ENCODE measurements at places on chromosomes 5 and 9.

GRCh38 chr5:131488463-131488862, 146.6 kb downstream of the RAPGEF6 start:
- DNase-seq: peak; percentile 92

DNA sequence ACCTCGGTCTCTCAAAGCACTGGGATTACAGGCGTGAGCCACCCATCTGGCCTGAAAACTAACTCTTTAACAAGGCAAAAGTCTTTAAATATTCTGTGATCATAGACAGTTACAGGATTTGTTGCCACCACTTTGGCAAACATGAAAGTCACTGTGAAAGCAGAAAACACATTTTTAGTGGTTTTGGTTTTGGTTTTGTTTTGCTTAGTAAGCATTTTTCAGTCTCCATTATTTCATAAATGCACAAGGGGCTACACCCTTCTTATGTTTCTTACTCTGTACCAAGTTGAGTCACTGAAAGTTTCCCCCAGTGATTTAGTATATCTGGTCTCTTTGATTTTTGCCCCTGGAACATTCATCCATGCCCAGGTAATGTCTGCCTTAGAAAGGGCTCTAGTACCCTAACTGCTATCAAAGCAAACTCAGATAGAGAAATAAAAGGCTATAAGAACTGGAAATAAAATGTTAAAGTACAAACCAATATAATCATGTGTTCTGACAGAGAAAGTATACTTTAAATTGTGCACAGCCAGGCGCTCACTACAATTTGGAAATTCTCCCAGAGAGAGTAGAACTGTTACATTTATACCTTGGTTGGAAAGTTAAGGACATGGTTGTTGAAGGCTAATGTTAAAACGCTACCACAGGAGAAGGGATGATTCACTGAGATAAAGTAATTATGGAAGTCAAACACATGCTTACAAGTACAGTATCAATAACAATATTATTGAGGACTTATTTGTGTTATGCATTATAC, 1022.5 kb upstream of the DMAC1 start:
- DNase-seq: no peak

DNA sequence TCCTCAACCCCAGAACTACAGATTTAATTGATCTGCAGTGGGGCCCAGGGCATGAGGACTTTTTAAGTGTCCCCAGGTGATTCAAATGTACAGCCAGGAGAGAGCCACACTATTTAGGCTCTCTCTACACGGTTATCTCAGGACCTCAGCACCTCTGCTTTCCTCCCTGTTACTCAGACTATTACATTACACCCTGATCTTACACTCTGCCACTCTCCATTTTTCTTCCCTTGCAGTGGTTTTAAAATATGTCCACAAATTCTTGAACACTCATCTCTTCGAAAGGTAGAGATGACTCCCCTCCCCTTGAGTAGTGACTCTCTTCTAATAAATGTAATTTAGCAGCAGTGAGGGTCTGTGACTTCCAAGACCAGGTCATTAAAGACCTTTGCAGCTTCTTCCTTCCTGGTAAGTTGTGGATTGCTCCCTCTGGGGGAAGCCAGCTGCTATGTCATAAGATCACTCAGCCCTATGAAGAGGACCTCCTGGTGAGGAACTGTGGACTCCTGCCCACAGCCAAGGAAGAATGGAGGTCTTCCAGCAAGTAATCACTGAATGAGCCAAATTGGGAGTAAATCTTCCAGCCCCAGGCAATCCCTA, 87.5 kb upstream of the SSBP2 start:
- peak; percentile 54 for DNase-seq

GRCh38 chr9:128185979-128186965, 5.1 kb downstream of the CIZ1 start:
- no peak for DNase-seq

- DNase-seq: no peak
These were observed 1.5 kb downstream of the SMIM32 start for GRCh38 chr5:136191304-136192014.

DNA sequence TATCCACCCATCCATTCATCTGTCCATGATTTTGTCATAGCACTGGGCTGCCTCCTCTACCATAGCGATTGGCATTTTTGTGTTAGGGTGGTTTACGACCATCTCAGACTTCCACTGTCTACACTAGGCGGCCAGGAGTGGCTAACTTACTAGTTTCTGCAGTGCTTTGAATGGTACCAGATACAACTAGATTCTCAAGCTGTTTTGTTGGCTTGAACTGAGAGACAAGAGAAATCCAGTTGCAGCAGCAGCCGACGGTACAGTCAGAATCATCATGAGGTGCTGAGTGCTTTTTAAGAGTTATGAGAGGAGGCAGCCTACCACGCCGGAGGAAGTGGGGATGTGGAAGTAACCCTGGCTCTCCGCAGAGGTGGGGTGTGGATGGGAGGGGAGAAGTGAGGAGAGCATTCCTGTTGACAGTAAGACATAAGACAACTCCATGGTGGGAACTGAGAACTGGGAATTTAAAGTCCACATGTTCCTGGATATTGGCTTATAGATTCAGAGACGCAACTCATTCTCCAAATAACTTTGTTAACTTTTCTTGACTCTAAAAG, 27.9 kb downstream of the COL5A1 start:
- no peak for DNase-seq

DNA sequence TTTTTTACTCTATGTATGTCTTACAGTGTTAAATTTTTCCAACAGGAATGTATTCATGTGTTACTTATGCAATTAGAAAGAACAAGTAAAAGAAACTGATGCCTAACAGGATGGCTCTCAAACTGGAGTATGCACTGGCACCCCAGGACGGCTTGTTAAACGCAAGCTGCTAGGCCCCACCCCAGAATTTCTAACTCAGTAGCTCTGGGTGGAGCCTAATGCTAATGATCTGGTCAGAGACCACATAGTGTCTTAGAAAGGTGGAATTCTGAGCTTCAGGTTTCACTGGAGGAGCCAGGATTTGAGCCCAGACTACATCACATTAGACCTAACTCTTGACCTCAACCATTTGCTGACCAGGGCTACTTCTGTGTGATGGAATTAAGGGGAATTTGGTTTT, 34.4 kb downstream of the SHC3 start:
- DNase-seq: no peak

GRCh38 chr5:132408965-132409364, 39.5 kb downstream of the SLC22A5 start:
- no peak for DNase-seq

DNA sequence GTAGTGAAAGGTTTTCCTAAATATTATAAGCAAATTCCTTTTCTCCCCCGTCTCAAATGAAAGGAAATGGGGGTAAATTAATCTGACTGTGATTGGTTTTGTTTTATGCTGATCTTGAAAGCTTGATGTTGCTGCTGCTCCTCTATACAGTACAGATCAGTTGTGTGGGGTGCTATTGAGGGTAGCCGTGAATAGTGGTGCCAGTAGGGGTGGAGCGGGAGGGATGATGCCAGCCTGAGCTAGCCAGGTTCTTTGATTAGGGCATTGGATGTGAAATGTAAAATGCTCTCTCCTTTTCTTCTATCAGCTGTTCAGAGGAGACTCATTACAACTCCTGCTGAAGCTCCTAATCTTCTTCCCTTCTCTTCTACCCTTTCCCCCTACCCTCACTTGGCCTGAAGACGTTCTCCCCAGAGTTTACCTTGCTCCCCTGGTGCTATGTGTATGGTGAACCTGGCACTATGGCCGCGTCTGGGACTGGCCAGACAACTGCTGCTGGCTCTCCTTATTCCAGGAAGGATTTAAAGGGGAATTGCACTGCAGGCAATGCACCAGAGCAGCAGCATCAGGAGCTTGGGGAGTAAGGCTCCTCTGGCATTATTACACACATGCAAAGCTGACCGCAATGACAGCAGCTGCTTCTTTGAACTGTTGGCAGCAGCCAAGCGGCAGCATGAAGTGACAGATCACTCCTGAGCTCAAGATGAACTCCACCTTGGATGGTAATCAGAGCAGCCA, 566 bp downstream of the GPR21 start:
- DNase-seq: no peak

DNA sequence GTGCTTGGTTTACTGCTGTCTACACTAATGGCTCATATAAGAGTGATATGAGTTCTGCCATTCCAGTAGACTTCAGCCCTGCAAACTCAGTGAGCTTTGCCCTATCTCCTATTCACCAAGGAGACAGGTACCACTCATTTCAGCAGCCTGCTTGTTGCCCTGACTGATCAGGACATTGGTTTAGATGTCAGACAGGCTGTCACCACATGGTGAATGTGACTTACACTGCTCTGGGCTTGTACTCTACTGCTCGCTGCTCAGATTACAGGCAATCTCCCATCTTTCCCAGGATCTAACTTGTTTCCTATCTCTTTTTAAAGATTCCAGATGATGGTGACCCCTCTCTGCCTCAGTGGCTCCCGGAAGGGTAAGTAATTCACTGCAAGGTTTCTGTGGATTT, 123.3 kb upstream of the RUSC2 start:
- DNase-seq: no peak

GRCh38 chr5:171724468-171725204, 61.0 kb upstream of the SMIM23 start:
- no peak for DNase-seq

DNA sequence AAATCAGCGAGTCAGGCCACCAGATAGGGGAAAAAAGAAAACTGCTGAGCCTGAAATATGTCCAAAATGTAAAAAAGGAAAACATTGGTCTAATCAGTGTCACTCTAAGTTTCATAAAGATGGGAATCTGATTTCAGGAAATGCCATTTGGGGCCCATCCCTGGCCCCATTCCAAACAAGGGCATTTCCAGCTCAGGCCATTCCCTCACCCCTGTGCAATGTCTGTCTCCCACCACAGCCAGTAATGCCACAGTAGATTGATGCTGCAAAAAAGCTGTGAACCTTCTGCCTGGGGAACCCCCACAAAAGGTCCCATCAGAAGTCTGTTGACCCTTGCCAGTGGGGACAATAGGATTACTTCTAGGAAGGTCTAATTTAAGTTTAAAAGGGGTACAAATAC, 199.6 kb downstream of the YTHDC2 start:
- DNase-seq: no peak

- DNase-seq: no peak
These were observed 98.5 kb downstream of the APBA1 start for GRCh38 chr9:69573651-69574050.

GRCh38 chr9:127974769-127975261, 6.0 kb downstream of the EEIG1 start:
- DNase-seq: no peak

GRCh38 chr5:57891443-57891842, 408.8 kb upstream of the ACTBL2 start:
- DNase-seq: no peak

GRCh38 chr5:131378721-131379541, 115.1 kb downstream of the CDC42SE2 start:
- DNase-seq: no peak

GRCh38 chr5:72226950-72227349, 93.1 kb downstream of the MRPS27 start:
- no peak for DNase-seq

DNA sequence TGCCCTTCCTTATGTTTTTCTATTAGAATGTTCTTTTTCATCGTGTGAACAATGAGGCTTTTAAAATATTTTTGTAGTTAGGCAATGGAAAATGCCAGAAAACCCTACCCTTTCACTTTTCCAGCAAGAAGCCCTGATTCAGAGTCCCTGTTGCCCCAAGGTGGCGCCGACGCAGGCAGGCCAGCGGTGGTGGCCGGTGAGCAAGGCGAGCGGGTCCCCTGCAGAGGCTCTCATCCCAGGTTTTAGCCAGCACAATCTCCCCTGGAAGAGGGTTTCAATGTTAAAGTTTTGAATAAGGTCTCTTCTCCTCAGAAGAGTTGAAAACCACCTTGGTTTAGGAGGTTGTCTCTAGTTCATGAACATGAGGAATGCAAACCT, 40.8 kb upstream of the CKMT2 start:
- DNase-seq: no peak

- no peak for DNase-seq
These were observed 7.2 kb upstream of the DDX41 start for GRCh38 chr5:177523711-177524538.

GRCh38 chr5:179852993-179853547, 5.5 kb downstream of the MRNIP start:
- DNase-seq: peak; percentile 86

DNA sequence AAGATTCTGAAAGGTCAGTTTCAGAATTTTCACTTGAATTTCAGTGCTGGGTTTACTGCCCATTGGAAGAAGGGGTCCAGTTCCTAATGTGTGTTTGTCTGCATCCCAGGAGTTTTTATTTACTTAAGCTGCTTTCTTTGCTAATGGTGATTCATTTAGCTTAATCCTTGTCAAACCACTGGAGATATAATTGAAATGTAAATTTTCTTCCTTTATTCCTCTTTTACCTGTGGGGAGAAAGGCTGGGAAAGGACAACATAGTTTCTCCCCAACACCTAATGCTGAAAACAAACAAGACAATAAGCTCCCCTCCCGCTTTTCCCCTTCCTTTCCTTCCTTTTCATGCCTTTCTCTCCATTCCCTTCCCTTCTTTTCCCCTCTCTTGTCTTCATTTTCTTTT, 185.8 kb downstream of the KCTD16 start:
- no peak for DNase-seq

GRCh38 chr5:40797273-40798011, 732 bp downstream of the PRKAA1 start:
- peak; percentile 47 for DNase-seq

GRCh38 chr9:133419005-133419404, 1.2 kb upstream of the REXO4 start:
- DNase-seq: no peak

GRCh38 chr9:2913026-2913425, 69.1 kb upstream of the PUM3 start:
- DNase-seq: no peak

GRCh38 chr5:144318011-144318410, 147.3 kb downstream of the KCTD16 start:
- DNase-seq: no peak

DNA sequence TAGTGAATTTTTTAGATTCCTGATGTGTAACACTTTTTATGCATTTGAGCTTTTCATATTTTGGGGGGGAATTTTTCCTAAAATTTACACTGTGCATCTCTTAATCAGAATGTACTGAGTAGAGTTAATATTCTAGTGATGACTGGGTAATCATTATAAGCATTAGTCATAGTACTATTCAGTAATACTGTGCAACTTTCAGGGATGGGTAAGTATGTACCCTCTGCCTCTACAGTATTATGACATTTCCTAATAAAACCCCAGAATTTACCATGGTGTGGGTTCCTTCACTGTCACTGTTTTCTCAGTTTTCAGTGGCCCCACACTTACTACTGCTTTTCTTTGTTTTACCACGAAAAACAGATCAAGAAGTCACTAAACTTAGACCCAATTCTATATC, 2.8 kb upstream of the CMYA5 start:
- no peak for DNase-seq

GRCh38 chr5:125452991-125453390, 706.6 kb upstream of the ZNF608 start:
- DNase-seq: no peak

Data from MV-4-11 (cell line).